Activated CD4-positive, alpha-beta T cell treated with anti-CD3 and anti-CD28 coated beads for 1 hour (primary cell): ENCODE measurements at places on chromosomes 1 and 21.

DNA sequence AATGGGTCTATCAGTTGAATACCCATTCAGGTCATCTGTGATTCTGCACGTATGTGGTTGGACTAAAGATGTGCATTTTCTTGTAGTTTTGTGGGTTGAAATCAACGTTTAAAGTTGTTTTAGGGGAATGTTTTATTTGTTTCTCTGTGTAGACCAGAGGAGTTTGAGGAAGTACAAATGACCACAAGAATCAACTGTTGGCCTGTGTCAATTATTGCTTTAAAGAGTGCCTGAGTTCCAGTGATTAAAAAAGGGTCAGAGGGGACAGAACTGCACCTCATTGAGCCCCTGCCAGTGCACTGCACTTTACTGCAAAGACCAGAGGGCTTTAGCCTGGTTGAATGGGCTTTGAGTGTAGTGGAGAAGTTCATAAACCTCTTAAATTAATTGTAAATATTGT lies 190.3 kb downstream of the VPS13D start:
- no peak for DNase-seq

DNA sequence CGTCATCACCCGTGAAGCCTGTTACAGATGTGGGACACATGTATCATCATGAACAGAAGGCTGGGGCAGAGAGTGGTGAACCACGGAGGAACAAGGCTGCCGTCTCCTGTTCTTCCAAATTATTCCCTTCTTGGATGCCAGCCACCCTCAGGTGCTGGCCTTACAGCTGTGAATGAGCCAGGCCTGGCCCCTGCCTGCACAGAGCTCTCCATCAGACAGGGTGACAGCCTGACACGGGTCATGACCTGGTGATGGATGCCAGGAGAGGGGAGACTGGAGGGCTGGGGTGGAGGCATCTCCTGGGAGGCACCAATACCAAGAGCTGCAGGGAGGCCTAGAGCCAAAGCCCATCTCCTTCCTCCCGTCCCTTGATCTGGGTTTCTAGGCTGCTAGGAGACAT lies 230.0 kb upstream of the C1orf174 start:
- no peak for DNase-seq

DNA sequence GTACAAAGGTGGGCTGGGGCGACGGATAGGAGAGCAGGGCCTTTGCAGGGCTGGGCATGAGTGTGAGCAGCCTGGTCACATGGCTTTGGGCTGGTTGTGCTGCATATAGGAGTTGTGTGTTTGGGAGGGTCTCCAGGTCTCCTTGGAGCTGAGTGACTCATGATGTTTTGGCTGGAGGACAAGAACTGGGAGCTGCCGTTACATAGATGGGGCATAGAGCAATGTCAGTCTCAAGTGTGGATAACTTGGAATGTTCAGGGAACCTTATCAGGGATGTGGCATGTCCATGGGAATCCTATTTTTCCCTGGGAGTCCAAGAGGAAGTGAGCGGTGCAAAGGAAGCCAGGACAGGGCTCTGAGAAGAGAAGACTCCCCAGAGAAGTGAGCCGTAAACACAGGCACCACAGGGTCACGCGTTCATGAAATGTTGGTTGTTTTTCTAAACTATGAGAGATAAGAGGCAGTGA lies 136.4 kb upstream of the KCNE2 start:
- no peak for DNase-seq

DNA sequence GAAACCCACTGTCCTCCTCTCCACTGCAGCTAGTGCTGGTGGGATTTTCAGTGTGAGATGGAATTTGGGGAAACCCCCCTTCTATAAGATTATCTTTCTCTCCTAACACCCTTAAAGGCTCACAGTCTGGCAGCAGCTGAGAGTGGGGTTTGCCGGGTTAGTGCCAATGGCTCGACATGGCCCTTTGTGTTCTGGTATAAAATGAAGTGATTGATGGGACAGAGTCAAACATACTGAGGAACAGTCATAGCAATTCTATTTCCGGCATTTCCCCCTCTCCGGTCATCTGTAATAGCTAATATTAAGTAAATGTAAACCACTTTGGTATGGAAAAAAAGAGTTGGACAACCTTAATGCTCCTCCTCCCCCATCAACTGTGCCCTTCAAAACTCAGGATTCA lies 37.6 kb downstream of the TFF3 start:
- no peak for DNase-seq

DNA sequence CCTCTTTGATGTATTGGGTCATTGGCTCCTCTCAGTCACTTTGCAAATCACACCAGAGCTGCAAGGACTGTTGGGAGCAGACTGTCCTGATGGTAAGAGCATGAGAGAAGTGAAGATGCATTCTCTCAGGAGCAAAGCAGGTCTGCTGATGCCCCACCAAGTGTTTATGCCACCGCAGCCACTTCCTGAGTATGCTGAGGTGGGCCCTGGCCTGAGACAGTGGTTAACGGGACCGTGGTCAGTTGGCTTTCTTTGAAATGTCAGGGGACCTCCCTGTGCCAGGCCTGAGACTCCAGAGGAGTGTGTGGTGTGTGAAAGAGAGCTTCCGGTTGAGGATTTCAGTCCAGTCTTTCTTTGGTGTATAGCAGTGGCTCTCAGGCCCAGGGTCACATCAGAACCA lies 79.4 kb downstream of the SPATA46 start:
- DNase-seq = no peak

- DNase-seq = no peak
Observed at GRCh38 chr1:234776256-234776875, 166.4 kb upstream of the IRF2BP2 start.

DNA sequence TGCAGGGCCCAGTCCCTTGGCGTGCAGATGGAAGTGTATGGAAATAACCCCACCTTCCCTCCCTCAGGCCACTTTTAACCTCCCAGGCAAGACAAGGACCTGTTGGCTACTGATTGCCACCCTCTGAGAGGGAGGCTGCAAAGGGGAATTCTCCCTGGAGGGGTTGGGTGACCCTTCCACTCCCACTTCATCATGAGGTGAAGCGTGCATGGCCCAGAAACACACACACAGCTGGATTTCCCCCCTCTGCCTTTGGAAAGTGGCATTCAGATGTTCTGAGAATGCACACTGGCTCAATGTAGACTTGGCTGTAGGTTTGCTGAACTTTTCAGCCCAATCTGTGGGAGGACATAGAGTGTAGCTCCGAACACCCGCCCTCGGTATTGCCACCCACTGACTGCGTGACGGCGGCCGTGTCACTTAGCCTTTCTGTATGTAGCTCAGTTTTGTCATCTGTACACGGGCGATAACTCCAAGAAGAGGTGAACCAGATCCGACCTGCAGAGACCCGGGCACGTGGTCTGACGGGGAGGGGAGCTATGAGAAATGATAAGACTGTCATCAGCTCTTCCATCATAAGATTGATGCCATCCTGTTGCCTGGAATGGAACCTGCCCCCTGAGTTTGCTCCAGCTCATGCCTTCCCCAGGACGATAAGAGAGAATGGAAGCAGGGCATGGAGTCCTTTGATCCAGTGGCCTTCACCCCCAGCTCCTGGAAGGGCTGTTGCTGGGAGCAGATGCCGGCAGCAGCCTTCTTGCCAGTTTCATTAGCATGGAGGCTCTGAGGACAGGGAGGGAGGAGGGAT lies 19.3 kb downstream of the MIIP start:
- no peak for DNase-seq

- no peak for DNase-seq
Observed at GRCh38 chr1:234585330-234586055, 24.5 kb downstream of the IRF2BP2 start.

DNA sequence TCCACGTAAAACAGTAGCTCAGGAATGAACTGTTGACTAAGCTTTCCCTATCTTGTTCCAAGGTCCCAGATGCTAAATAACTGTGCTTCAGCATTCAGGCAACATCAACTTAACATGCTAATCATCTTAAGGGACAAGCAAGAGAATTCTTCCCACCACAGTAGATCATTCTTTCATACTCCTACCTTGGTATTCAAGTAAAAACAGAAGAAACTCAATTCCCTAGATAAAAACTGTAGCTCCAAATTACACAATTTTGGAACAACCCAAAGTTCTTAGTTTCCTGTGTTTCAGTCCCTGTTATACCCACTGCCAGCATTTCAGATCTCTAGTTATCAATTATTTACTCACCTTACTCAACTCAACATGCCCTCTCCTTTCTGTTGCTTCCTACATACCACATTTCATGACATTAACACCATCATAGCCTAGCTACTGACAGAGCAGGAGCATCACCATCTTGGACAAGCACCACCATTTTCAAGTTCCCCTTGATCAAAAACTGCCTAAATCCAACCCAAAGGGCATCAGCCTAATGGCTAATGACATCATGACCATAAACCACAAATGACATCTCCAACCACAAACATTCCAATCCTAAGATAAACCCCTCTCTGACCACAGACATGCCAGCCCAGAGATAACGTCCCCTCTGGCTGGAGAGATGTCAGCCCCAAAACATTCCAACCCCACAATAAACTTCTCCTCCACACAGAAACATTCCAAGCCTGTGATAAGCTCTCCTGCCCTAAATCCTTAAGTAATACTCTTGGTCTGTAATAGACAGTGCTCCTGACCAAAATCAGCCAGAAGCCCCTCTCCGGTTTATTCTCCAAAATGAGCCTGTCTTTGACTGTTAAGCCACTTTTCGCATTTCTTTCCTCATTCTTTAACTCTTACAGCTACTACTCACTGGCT lies 191.2 kb downstream of the RERE start:
- DNase-seq = no peak

DNA sequence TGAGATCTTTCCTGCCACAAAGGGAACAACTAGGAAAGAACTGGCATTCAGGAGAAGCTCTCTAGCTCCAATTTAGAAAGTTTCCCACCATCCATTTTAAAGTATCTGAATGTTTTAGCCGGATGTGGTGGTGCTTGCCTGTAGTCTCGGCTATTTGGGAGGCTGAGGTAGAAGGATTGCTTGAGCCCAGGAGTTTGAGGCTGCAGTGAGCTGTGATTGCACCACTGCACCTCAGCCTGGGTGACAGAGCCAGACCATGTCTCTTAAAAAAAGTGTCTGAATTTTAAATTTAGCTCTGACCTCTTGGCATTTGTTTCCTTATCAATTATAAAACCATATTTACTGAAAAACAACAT lies 67.2 kb downstream of the RPAP2 start:
- DNase-seq = no peak

DNA sequence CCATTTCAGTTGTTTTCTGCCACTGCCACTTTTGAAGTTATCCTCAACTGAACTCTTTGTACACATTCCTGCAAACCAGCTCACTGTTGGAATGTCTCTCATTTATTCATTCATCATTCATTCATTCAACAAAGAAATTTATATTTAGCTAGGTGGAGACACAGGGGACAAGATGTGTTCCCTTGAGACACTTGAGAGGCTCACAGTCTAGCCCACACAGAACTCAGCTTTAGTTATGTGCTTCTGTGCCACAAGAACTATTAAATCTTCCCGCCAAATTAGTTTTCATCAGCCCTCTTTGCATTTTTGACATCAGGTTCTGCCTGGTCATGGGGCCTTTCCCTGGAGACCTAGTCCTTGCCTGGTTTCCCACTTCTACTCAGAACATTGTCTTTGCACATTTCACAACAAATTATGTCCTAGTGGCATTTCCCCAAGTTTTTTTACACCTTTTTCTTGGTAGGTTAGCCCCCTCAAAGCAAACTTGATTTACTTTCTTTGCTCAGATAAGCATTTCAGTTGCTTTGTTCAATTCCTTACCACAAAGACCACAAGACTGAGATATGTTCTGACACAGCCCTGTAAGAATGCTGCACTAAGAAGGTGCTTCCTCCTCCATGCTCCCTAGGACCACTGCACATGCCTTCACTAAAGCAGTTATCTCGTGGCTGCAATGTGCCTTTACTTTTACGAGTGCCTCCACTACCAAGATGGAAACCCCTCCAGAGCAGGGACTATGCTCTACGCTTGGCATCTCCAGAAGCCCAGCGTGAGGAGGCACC lies 31.0 kb downstream of the ILDR2 start:
- DNase-seq = no peak

GRCh38 chr1:90879281-90879680 lies 142.6 kb downstream of the ZNF644 start:
- DNase-seq = no peak

GRCh38 chr1:227894831-227895451 lies 52.8 kb downstream of the WNT9A start:
- peak; percentile 3 for DNase-seq

GRCh38 chr1:244052016-244052727 lies 1.1 kb downstream of the ZBTB18 start:
- DNase-seq = no peak

- no peak for DNase-seq
Observed at GRCh38 chr1:221824909-221825308, 83.0 kb upstream of the DUSP10 start.

GRCh38 chr1:114729782-114730181 lies 13.2 kb upstream of the NRAS start:
- DNase-seq = no peak

- no peak for DNase-seq
Observed at GRCh38 chr21:17527711-17528110, 14.9 kb downstream of the CXADR start.

GRCh38 chr1:31183927-31184554 lies 55.6 kb downstream of the NKAIN1 start:
- DNase-seq = no peak

- DNase-seq = no peak
Observed at GRCh38 chr1:92442351-92442750, 44.4 kb downstream of the GFI1 start.

DNA sequence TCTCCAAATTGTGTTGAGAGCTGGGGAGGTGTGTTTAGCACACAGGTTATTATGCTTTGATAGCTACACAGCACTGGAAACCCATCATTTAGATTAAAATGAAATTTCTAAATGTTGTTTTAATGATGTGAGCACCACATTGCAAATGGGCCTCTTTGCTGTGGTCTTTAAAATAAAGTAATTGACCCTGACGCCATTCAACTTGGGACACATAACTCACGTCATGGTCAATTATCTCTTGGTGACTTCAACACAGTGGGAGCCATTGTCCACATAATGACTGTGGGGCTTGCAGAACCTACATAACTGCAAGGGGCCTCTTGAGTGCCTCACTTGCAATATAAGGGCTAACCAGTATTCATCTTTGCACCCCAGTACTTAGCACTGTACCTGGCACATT lies 280.4 kb downstream of the HLX start:
- no peak for DNase-seq

- DNase-seq = no peak
Observed at GRCh38 chr1:66292944-66293343, 241.0 kb upstream of the SGIP1 start.

- no peak for DNase-seq
Observed at GRCh38 chr1:14113841-14114567, 414.0 kb downstream of the PRDM2 start.

- DNase-seq = no peak
Observed at GRCh38 chr1:120178799-120179756, 2.8 kb upstream of the SEC22B start.

- DNase-seq = no peak
Observed at GRCh38 chr1:228088586-228089498, 6.3 kb downstream of the ARF1 start.

DNA sequence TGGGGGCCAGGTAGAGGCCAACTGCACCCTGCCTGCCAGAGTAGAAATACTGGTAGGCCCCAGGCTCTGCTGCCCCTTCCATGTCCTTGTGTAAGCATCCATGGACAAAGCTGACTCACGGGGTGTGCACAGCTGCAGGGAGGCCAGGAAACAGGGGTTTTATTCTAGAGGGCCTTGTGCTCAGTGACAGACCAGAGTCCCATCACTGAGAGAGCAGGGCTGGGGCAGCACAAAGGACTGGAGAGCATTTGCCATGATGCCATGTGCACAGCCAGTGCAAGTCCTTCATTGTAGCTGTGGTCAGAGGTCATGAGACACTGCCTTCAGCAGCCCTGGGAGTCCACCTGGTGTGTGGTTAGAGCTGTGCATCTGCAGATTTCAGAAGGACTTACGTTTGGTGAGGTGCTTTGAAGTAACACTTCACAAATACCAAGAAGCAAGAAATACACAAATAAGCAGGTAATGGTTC lies 8.1 kb downstream of the ARF1 start:
- no peak for DNase-seq
